Left colon (tissue), 2 donors: ENCODE measurements at places on chromosomes 2 and 18. TPM values are rescaled to one million over a fixed set of nuclear protein-coding genes. Genes with fewer than 3 reads are reported as not detected.

GRCh38 chr2:201148434-201148990, 32.5 kb downstream of the CFLAR start:
- no peak for DNase-seq

- peak; percentile 17 for DNase-seq
Observed at GRCh38 chr2:216283038-216283900, 89.0 kb downstream of the MARCHF4 start.

GRCh38 chr2:125745514-125745913, 910.4 kb upstream of the GYPC start:
- DNase-seq, result no peak

- DNase-seq, result no peak
Observed at GRCh38 chr2:230717600-230717999, 5.0 kb downstream of the CAB39 start.

GRCh38 chr18:23583071-23583865, 3.0 kb downstream of the NPC1 start:
- DNase-seq, result no peak

DNA sequence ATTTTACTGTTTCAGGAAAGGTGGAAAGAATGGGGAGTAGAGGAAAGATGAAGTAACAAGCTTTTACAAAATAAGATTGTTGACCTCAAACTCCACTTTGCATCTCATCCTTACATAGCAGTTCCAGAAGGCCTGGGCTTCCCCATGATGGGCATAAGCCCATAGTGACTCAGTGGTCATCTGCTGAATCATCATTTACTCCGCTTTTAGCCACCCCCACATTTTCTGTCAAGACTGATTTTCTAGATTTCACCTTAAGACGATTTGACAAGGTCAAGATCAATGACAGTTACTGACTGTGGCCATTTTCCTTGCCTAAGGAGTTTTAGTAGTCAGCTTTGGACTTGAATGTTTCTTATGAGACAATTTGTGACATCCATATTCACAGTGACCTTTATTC, 49.4 kb downstream of the PLEKHM3 start:
- DNase-seq, result no peak

- DNase-seq, result no peak
Observed at GRCh38 chr2:36918307-36918706, 48.0 kb downstream of the STRN start.

DNA sequence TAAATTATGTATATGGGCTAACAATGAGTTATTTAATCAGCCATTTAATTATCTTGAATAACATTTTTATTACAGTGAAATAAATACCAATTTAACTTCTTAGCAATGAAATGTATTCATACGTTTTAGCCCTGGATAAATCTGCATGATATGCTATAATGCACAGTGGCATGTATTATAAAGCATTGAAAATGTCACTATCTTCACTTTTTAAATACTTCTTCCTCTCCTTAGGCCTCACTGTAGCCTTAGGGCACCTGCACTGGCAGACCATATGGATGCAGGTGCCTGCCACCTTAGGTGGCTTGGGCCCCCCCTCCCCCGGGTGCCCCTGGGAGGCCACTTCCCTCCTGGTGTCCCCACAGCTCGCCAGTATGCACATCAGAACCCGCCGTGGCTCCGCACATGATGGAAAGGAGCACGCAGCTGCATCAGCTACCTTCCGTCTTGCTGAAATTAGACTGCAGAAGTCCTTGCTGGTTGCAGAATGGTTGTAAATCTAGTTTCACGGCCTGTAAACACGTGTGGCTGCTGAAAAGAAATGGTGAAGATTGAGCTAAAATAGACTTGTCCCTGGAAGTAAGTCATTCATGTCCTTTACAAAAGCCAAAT, 56.7 kb downstream of the ADI1 start:
- no peak for DNase-seq

The EVA1A gene
- total RNA-seq, result 0.87 TPM

The CFC1 gene
- total RNA-seq, result 0.58 TPM

The CCDC93 gene
- 41.7 TPM for total RNA-seq
